A673 (cell line): ENCODE measurements at places on chromosomes 16 and 17.

- DNase-seq = peak; percentile 40
Observed at GRCh38 chr17:46979147-46979863, at the start of gene RPRML. Gene RPRML (minus strand): TSS chr17:46979253. CDS start chr17:46979007, 246 bp downstream.

DNA sequence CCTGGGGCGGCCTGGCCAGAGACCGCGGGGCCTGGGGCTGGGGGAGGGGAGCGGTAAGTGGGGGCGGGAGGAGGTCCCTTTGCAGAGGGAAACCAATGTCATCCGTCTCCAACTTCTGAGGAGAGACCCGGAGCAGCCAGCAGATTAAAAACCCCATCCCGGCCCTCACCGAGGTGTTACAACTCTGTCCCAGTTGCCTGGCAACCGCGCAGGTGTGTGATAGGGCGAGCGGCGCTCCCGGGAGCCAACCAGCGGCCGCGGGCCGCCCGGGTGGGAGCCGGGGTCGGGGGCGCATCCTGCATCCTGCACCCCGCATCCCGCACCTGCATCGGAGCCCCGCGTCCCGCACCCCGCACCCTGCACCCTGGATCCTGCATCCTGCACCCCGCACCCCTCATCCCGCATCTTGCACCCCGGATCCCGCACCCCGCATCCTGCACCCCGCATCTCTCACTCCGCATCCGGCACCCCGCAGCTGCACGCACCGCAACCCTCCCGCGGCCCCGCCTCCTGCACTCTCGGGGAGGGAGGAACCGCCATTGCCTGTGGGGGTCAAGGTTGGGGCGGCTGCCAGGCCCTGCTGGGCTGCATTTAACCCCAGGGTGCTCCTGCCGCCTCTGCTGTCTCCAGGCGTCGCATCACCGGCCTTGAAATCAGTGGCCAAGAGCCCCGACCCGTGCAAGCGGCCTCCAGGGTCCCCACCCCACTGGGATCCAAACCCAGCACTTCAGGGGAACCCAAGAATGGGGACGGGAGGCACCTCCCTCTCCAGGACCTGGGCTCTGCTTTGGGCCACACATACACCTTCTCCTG lies 47.3 kb downstream of the RTN4RL1 start:
- no peak for DNase-seq

- DNase-seq = no peak
Observed at GRCh38 chr17:78892062-78892456, 10.9 kb downstream of the CEP295NL start.

- no peak for DNase-seq
Observed at GRCh38 chr16:86886651-86887050, 308.3 kb downstream of the FOXL1 start.

DNA sequence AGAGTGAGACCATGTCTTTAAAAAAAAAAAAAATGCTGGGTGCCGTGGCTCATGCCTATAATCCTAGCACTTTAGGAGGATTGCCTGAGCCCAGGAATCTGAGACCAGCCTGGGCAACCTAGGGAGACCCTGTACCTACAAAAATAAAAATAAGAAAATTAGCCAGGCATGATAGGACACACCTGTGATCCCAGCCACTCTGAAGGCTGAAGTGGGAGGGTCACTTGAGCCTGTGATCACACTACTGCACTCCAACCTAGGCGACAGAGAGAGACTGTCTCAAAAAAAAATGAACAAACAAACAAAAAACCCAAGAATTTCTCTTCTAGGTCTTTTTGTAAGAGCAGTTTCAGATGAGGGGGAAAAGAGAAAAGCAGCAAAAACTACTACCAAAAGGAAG lies 34.6 kb downstream of the NME2 start:
- DNase-seq = no peak

- no peak for DNase-seq
Observed at GRCh38 chr17:45225964-45226530, 4.4 kb downstream of the FMNL1 start.

DNA sequence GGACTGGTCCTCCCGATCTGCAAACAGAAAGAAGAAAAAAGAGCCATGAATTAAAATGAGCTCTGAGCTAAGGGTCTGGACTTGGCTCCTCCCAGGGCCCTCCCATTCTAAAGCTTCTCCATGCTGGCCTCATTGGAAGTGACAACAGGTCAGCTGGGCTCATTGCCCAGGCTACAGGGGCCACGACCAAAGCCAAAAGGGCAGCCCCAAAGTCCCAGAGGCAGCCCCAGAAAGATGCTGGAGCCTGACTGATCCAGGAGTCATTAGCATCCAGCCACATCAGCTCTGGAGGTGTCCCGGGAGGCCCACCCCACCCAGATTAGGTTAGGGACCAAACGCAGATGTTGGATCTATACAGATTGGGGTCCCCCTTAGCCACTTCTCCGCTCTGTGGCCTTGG lies 58.2 kb downstream of the MYH11 start:
- DNase-seq = no peak

GRCh38 chr16:4097826-4098240 lies 18.4 kb downstream of the ADCY9 start:
- no peak for DNase-seq

GRCh38 chr17:44977065-44977464 lies 9.0 kb upstream of the C1QL1 start:
- DNase-seq = no peak
